Bronchial epithelial cell (primary cell): ENCODE measurements at places on chromosomes 1 and 21. TPM values are rescaled to one million over a fixed set of nuclear protein-coding genes. Genes with fewer than 3 reads are reported as not detected.

Gene MRPS15
- 64.5 and 81.0 TPM in 2 replicates for total RNA-seq

Gene UMODL1
- not detected in 2 replicates for total RNA-seq

Gene FMO1
- total RNA-seq = not detected in 2 replicates

Gene DIO1
- total RNA-seq = not detected in 2 replicates

Gene OR2L5
- total RNA-seq = not detected in 2 replicates

Gene SFN
- 465 and 1,125 TPM in 2 replicates for total RNA-seq

Gene PDE9A
- 1.6 and 1.9 TPM in 2 replicates for total RNA-seq

Gene FNDC5
- not detected in 2 replicates for total RNA-seq

Gene S100A1
- total RNA-seq = not detected in 2 replicates

Gene PPIE
- total RNA-seq = 50.1 and 67.1 TPM in 2 replicates

Gene RBBP5
- total RNA-seq = 20.5 and 23.4 TPM in 2 replicates

Gene MIGA1
- total RNA-seq = 9.5 and 9.7 TPM in 2 replicates

Gene OR2T35
- total RNA-seq = not detected in 2 replicates
